Thymus (tissue), 14 donors: ENCODE measurements at places on chromosomes 11 and 22.

DNA sequence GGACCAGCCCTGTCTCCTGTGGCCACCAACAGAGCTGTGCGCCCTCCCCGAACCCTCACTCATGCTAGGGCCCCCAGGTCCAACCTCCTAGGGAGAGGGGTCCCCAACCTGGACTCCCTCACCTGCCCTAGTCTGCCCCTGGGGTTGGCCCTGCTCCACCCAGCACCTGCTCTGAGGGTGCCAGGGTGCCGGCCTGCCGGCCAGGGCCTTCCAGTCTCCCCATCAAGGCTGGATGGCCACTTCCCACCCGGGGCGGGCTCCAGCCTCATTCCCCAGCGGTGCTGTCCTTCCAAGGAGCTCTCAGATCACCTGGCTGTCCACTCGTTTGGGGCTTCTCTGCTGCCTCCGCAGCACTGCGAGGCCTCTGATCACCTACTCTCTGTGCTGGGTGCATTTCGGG is 39.1 kb downstream of the CDKN1C start:
- DNase-seq: no peak

DNA sequence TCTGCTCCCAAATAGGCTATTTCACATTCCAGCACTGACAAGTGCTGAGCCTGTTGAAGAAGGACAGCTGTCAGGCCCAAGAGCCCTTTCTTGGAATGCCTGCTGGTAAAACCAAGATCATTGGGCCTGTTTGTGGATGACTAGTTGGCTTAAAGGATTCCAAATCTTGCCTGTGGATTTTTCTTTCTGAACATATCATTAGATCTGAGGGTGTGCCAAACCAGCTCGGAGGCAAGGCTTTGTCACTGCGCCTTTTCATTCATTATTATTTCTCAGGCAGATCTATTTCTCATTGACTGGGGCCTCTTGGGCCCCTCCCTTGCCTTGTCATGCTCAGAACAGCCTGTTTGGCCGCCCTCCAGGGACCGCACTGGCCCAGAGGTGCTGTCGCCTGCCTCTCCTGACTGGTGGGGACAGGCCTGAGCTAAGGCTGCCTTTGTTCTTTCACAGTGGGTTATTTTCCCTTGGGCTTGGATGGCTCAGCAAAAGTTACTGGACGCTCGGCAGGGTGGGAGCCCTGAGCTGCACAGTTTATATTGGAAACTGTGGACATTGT is 222.7 kb upstream of the SESN3 start:
- DNase-seq: no peak

- DNase-seq: no peak
Observed at GRCh38 chr11:36211761-36212430, 77.3 kb downstream of the COMMD9 start.

DNA sequence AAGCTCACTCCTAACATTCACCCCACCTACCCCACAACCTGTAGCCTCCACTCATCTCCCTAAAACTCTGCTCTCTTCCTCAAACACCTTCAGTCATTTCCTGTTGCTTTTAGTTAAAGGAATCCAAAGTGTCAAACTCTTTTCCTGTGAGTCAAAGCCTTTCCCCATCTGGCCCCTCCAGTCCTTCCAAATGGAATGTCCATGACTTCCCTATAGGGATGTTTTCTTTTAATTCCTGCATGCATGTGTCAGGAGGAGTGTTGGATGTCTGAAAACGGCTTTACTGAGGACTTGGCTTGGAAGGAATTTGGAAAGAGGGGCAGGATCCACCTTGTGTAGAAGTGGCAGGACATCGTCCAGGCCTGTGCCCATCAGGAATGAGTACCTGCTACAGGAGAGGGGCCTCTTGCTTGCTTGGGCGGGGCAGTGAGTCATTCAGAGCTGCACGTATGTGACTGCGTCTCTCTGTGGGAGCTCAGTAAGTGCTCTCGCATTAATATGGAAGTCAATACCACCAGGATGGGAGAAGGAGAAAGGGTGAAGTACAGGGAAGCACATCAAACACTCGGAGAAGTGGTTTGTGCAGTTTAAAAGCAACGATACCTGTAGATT is 491.9 kb downstream of the OPCML start:
- no peak for DNase-seq

DNA sequence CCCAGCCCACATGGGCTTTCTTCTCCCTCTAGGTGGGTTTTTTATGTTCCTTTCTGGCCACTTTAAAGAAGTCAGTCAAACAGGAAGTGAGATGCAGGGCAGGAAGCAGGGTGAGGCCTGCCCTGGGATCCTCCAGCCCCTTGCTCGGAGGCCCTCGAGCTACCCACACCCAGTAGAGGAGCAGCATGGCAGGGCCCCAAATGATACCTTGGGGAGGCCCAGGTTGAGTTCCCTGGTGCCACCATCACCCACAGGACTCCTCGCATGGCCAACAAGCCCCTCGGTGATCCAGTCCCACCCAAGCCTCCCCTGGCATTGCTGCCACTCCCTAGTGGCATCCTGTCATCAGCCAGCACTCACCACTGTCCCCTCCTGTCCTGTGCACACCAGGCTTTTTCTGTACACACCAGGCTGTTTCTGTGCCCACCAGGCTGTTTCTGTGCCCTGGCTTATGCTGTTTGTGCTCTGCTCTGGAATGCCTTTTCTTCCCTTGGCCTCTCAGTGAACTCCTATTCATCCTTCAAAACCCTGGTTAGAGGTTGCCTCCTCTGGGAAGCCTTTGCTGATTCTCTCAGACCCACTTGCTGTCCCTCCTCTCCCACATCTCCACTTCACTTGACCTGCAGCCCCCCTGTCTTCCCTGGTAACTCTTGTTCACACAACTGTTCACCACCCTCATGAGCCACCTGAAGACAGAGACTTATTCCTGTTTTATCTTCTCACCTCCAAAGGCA is 3.1 kb upstream of the PTGDR2 start:
- no peak for DNase-seq

GRCh38 chr22:23225337-23225723 is 45.0 kb downstream of the BCR start:
- no peak for DNase-seq

- DNase-seq: no peak
Observed at GRCh38 chr11:19979519-19979845, 180.8 kb downstream of the DBX1 start.

DNA sequence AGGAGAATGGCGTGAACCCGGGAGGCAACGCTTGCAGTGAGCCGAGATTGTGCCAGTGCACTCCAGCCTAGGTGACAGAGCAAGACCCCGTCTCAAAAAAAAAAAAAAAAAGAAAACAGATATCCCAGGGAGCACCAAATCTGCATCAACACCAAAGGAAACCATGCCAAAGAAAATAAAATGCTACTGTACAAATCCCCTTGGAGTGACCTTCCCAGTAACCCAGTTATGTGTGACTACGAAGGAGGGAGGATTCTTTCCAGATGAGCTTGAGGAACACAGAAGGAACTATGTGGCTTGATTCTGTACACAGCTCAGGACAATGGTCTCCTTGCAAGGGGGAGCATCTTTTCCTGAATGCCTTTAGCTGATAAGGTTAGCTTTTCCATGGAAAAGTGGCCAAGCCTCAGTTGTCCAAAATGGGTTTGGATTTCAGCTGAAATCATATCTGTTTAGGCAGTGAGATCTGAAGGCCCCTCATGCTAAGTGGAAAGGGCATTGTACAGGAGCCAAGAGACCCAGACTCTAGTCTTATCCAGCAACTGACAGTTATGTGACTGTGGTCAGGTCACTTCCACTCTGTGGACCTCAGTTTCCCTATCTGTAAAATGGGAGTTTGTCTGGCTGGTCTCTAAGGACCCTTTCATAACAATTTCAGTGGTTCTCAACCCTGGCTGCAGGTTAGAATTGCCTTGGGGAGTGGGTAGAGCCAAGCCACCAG is 87.6 kb upstream of the TIMP3 start:
- DNase-seq: no peak

- DNase-seq: no peak
Observed at GRCh38 chr22:26162926-26163325, 6.3 kb upstream of the SEZ6L start.

GRCh38 chr11:46200537-46201281 is 76.8 kb upstream of the CREB3L1 start:
- no peak for DNase-seq

- DNase-seq: no peak
Observed at GRCh38 chr11:93903989-93904388, 53.6 kb upstream of the VSTM5 start.

- DNase-seq: no peak
Observed at GRCh38 chr11:128886406-128887124, 4.6 kb upstream of the KCNJ5 start.

DNA sequence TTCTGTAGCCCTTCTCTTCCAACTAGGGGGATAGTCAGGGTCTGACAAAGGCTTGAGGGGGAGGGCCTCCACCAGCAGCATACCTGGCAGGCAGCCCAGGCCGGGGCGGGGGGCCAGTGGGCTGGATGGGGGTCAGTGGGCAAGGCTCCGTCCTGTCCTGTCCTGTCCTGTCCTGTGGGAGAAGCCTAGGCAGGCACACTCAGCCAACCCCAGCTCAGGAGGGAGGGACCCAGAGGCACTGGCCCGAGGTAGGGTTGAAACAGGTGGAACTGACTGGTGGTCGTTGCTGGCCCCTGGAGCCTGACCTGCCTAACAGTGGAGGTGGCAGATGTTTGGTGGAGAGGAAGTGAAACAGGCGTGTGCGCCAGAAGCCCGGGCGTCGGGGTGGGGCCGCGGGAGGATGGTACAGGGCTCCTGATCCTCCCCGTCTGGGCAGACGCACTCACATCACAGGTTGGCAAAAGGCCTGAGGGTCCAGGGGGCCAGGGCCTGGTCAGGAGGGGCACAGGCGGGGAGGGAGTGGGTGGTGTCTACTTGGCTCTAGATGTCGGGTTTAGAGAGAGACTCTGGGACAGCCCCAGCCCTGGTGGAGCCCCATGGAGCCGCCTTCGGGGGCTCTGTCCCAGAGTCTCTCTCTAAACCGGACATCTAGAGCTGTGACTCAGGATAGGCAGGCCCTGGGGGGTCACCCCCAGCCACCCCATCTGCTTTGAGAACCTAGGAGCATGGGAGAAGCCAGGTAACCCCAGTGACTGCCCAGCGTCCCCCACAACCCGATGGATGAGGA is 32.5 kb upstream of the GRAMD4 start:
- no peak for DNase-seq

DNA sequence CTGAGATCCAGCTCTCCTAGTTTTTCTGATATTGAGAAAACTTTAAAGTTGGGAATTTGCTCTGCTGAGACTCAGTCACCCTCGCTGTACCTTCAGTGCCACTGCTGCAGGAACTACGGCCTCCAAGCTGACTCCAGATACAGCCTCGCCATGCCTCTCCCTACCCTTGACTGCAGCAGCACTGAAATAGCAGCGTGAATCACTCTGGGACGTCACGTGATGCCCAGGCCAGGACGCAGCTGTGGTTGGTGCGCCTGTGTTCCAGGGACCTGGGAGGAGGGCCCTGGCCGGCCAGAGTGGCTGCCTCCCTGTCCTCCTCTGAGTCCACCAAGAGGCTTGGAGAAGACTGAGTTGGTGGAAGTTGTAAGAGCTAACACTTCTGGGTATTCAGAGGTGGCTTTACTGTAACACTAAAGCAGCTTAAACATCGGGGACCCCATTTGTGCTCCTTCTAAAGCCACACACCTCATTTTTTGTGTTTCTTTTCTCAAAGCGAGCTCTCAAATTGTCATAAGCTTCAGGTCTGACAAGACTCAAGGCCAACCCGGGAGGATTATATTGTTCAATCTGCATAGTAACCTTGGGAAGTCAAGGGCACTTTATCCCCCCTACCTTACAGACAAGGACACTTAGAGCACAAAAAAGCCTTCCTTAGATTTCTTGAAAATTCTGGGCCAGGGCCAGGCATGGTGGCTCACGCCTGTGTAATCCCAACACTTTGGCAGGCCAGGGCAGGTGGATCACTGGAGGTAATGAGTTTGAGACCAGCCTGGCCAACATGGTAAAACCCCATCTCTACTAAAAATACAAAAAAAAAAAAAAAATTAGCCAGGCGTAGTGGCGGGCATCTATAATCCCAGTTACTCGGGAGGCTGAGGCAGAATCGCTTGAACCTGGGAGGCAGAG is 4.2 kb upstream of the STIP1 start:
- peak; percentile 24 for DNase-seq

DNA sequence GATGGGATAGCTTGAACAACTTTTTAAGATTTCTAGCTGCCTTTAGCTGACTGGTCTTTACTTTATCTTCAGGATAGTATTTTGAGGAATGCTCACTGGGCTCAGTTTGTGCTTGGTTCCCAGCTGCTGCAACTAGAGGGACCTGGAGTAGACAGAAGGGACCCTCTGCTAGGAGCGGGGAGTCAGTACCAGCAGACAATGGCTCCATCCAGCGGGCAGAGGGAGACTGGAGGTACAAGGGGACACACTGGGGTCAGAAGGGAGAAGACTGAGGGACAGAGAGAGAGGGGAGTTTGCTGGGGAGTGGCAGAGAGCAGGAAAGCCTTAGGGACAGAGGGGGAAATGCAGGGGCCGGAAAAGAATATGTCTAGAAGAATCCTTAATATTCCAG is 22.0 kb upstream of the ACER3 start:
- no peak for DNase-seq

GRCh38 chr11:91904792-91905785 is 319.5 kb upstream of the FAT3 start:
- DNase-seq: no peak

GRCh38 chr11:132471466-132471865 is 1060.8 kb downstream of the OPCML start:
- DNase-seq: no peak

- DNase-seq: peak; percentile 6
Observed at GRCh38 chr11:65083134-65083833, 556 bp downstream of the CDCA5 start.
